NCI-H774 (cell line): ENCODE measurements at places on chromosomes 2 and 18.

DNA sequence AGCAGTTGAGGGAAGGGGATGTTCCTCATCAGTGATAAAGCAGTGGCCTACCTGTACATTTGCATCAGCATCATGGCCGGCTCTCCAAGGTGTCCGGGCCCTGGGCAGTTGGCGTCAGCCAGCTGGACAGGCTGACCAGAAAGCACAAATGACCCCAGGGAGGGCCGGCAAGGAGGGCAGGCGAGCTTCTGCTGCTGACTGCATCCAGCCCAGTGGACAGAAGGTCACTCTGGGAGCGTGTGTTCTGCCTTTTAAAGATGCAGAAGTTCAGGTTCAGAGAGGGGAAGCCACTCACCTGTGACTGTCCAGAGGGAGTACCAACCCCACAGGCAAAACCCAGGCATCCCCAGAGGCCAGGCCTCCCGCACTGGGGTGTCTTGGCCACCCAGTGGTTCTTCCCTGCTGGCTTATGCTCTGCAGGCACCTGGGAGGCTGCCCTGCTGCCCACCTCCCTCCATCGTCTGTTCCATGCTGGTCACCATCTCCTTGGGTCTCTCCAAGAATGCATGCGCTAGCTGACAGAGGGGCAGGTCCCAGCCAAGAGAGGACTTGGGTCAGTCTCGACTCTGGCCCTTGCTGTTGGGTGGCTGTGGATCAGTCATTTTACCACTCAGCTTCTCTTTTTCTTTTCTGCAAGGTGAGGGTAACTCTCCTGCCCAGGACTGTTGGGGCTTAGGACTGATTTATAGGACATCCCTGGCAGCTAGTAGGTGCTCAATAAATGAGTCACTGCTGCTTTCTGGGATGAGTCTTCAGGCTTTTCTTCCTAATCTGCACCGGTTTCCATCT is 89.9 kb downstream of the INHBB start:
- no peak for DNase-seq

GRCh38 chr2:191757208-191757607 is 79.3 kb downstream of the NABP1 start:
- no peak for DNase-seq

DNA sequence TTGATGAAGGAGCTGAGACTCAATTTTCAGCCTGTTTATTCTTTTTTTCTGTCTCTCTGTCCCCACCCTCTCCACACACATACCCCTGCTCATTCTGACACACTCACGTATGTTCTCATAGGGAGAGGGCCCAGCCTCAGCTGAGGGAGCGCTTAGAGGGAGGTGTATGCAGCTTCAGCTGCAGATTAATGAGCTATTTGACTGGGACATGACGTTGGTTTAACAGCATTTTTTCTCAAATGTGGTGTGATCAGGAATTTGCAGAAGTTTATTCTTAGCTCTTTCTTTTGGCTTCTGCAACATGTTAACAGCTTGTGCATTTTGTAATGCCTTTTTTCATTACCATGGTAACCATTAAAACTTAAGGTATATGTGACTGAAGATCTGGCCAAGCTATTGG is 1547.1 kb upstream of the PIK3C3 start:
- DNase-seq, result no peak

GRCh38 chr2:205895981-205896655 is 189.9 kb downstream of the INO80D start:
- no peak for DNase-seq

- DNase-seq, result no peak
Observed at GRCh38 chr2:65710779-65711295, 278.4 kb upstream of the SPRED2 start.

GRCh38 chr2:18268400-18268799 is 292.1 kb downstream of the RDH14 start:
- no peak for DNase-seq

DNA sequence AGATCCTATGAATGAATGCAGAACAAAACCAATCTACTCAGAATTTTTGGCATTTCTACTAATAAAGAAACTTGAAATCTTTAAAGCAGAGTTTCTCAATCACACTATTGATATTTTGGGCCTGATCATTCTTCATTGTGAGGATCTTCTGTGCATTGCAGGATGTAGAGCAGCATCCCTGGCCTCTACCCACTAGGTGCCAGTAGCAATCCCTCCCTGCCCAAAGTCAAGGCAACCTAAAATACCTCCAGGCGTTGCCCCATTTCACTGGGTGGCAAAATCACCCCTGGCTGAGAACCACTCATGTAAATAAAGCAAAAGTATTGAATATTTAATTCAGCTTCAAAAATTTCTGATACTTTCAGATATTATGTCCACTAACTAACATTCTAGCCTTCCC is 213.0 kb downstream of the SP3 start:
- no peak for DNase-seq

DNA sequence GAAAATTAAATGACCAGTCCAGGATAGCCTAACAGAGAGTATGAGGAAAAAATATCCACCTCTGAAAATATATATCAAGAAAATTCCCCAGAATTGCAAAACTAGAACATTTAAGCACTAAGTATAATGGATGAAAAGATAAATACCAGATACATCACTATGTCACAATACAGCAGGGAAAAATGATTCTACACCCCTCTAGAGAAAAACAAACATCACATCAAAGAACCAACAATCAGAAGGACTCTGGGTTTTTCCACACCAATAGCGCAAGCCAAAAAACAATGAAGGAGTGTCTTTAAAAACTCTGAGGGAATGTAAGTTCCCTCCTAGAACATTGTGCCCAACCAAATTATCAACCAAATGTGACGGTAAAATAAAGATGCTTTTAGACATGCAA is 13.7 kb downstream of the BUB1 start:
- DNase-seq, result no peak

DNA sequence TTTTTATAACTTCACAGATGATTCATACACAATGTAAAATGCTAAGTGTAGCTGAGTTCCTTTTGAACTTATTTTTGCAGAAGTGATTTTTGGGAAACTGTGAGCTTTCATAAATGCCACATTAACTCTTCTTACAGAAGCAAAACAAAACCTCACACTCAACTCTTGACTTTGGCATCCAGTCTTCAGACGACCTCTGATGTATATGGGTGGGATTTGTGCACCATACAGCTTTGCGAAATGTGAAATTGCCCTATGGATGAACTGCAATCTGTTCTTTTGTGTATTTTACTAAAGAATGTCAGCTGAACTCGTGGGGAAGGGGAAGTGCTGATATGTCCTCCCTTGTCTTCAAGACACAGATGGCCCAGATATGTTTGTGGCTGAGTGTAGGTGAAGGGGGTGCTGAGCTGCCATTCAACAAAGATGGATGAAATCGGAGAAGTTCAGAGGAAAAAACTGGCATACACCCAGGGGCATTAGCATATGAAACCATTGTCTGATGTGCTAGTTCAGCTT is 218.3 kb downstream of the PTGR3 start:
- no peak for DNase-seq

DNA sequence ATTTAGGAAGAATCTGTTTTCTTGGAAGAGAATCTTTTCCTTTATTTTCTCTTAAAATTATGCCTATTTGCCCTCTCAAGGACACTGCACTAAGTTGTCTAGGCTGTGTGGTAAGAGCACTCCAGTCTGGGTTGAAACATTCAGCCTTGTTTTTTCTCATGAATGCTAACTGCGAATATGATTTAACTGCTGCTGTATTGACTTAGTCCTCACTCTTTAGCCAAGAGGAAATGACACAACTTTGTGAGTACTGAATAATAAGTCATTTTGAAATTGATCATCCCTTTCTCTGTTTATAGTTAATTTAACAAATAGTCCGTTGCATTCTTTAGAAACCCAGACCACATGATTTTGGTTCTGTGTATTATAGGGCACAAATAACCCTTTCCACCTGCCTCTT is 4.5 kb upstream of the RND3 start:
- no peak for DNase-seq

GRCh38 chr2:170966648-170967396 is 37.8 kb downstream of the GORASP2 start:
- DNase-seq, result no peak

DNA sequence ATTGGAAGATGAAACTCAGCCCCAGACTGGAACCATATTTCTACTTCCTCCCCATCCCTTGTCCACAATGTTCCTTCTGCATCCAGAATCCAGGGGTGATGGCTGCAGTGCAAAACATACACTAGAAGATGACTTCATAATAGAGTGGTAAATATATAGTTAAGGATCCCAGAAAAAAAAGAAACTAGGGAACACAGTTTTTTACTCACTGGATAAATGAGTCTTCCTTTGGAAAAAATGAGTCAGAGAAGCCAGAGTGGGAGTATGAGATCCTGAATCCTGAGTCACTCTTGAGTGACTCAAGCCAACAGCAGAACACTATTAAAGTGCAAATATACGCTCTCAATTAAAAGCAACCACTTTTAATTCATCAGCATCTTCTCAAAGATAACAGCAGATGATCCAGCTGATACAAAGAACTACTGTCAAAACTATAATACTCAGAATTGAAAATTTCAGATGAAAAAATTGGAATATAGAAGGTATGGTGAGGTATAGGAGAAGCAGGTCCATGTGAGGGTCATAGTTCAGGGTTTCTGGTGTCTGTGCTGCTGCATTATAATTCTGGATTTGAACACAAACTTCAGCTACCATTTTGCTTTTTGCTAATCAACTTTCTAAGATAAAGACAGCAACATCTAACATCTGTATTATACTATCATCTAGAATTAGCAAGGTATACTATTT is 987.2 kb upstream of the CDH2 start:
- no peak for DNase-seq

- no peak for DNase-seq
Observed at GRCh38 chr2:215765729-215766360, 247.5 kb downstream of the MREG start.

- DNase-seq, result no peak
Observed at GRCh38 chr18:59690996-59691395, 6.2 kb downstream of the CCBE1 start.

GRCh38 chr2:16162491-16163040 is 222.2 kb downstream of the MYCN start:
- no peak for DNase-seq
